NCI-H1436 (cell line): ENCODE measurements at places on chromosomes 12 and 14.
A peak's percentile ranks its signal among the peaks of the same experiment; 100 is the strongest.

- peak; percentile 34 for DNase-seq
These were observed 1.5 kb downstream of the PRKCH start for GRCh38 chr14:61322799-61323290.

DNA sequence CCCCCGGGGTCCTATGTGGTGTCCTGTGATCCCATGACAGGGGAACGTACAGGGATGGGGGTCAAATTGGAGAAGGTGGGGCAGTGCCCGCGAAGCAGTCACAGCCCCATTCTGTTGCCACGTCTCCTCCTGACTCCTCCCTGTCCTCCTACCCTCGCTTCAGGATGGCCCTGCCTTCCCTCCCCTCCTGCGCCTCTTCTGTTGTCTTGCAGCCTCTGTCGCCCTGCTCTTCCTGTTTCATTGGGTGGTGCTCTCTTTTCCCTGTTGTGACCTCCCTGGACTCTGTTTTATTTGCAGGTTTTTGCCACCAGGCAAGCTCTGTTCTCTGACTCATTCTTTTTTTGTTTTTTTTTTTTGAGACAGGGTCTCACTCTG, 18.7 kb downstream of the CABP1 start:
- DNase-seq: no peak

- no peak for DNase-seq
These were observed 55.4 kb downstream of the PLXNC1 start for GRCh38 chr12:94203796-94204195.

GRCh38 chr12:117143008-117143532, 43.9 kb upstream of the TESC start:
- DNase-seq: peak; percentile 13

DNA sequence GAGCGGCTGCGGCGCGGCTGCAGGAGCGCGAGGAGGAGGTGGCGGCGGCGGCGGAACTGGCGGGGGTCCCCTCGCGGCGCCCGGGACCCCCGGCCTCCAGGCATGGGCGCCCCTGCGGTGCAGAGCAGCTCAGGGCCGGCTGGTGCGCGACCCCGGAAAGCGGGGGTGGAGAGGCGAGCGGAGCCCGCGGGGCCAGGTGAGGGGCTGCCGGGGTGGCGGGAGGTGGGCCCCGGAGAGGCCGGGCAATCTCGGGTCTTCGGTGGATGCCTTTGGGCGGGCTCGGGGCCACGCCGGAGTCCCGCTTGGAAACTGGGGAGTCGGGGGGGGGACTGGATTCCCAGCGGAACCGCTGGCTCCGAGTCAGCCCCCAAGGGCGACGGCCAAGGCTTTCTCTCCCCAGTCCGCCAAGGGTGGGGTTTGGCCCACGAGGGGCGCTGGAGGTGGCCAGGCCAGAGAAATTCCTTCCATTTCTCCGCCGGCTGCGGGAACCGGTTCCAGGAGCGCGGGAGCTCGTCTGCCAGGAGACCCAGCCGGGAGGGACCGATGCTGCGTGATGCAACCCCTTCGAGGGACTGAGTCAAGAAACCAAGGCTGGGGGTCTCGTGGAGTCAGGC, 13.9 kb upstream of the NR4A1 start:
- DNase-seq: no peak

DNA sequence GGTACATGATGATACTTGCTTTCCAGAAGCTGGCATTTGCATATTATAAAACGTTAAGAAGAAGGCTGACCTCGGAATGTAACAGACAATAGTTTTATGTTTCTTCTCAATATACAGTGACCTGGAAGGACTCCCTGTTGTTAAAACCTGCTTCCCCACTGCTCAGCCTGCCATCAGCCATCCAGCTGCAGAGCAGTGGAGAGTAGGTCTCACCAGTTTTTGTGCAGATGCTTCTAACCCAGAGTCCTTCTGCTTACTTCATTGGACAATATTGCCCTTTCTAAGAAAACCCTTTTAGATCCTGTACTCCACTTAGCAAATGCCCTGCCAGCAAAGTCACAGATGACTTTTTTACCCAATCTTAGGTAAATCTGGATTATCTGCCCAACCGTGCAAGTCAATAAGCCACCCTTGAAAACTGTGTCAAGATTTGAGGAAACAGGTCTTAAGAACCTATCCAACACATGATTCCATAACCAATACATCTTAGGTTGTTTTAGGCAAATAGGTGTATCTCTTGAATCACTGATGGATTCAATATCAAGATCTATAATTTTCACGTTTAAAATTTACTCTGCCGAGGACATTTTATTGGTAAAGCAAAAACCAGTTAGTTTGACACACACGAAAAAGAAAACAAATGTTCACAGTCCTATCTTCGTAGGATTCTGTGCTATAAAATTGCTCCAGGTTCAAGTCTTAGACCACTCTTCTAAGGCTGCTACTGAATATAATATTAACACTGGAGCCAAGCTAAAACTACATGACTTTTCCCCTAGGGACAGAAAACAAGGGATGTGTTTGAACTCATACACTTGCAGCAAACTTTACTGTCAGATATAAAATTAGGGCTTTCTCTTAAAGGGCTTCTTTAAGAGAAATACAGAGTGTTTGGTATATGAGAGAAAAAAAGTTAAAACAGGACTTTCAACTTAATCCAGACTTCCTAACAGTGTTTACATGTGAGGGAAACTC, 5.7 kb downstream of the PHLDA1 start:
- DNase-seq: no peak

GRCh38 chr12:3161861-3162260, 84.7 kb downstream of the TSPAN9 start:
- no peak for DNase-seq

- no peak for DNase-seq
These were observed 68.8 kb upstream of the IFNG-AS1 start for GRCh38 chr12:67920413-67920812.

- no peak for DNase-seq
These were observed 96.5 kb downstream of the LGMN start for GRCh38 chr14:92651758-92652406.

DNA sequence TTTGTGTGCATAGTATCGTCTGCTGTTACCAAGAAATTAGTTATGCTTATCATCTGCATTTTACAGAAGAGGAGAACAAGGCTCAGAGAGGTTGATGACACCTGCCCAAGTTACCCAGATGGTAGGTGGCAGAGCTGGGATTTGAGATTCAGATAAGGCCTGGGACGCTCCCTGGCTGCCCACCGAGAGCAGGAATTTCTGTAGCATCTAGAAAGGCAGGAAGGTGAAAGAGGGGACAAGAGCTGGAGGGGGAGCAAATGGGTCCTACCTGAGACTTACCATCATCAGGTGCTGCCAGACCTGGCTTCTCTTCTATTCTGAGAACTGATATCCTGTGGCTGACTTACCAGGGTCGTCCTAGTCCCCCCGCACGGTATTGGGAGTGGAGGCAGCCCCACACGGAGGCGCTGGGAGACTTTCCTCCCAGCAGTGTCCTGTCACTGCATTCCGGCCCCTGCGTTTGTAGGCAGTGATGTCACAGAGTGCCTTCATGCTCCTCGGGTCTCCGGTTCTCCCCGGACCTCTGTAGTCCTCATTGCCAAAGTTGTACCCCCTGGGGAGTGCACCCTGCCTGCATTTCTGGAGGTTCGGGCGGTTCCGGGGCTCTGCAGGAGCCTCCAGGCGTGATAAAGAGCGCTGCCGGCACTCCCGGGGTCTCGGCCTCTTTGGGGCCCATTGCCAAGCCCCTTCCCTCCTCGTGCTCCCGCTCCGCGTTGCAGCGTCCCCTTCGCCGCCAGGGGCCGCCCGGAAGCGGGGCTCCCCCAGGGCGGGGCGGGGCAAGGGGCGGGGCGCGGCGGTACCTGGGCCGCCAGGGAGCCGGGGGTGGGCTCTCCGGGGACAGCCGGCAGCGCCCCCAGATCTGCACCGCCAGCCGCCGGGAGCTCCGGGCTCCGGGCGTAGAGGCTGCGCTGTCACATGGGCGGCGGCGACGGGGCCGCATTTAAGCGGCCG, at the start of gene CABP1:
CABP1 (plus strand) TSS at position 856 of the 951 bp plus-strand sequence; CDS start at position 916, 60 bp downstream.
- DNase-seq: peak; percentile 56

- DNase-seq: no peak
These were observed 179.3 kb upstream of the RMST start for GRCh38 chr12:97283297-97283696.

DNA sequence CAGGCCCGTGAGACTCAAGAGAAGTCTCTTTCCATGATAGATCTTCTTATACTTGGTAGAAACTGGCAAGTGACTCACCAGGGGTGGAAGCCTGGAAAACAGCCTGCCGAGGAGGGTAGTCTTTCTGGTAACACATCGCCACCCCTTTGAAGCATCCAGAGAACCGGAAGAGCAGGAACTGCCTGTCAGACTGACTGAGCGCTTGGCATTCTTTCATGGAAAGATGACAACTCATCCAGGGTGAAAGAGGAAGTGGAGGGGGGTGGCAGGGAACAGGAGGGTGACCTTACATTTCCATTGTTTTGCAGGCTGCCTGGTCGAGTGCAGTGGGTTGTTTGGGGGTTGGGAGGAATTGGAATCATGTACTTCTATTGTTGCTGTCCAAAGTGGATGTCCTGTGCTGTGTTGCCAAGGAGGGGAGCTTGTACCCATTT, 34.5 kb downstream of the PRKCH start:
- DNase-seq: no peak

- peak; percentile 71 for DNase-seq
These were observed 28.8 kb downstream of the SPRING1 start for GRCh38 chr12:116708826-116709756.

- no peak for DNase-seq
These were observed 1.7 kb downstream of the TPCN1 start for GRCh38 chr12:113222730-113223531.

DNA sequence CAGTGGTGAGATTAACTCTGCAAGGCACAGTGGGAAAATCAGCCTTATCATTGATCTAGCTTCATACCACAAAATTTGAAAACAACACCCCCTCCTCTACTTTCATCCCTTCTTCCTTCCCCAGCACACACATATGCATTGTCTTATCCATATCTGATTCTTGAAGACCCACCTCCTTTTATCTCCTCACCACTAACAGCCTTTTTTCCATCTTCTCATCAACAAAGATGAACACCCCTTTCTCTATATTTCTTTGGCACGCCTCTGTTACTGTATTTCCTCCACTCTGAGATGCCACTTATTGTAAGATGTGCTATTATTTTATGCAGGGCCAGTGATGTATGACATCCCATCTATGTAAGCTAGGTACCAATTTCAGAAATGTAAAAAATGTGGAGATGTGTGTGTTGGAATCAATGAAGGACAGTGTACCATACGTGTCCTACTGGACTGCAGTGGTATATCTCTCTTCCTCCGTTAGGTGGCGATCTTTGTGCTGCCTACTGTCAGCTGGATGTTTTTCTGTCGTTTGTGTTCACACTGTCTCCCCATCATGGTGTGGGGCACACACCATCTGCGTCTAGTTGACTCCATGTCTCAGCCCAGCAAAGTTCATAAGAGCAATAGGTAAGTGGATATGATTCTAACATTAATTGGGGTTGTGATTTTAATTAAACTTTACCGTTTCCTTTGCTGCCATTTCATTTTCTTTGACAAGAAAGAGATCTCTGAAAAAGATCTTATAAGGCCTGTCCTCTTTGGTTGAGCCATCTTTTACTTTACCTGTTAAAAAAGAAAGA, 24.0 kb downstream of the CCDC38 start:
- DNase-seq: peak; percentile 56

DNA sequence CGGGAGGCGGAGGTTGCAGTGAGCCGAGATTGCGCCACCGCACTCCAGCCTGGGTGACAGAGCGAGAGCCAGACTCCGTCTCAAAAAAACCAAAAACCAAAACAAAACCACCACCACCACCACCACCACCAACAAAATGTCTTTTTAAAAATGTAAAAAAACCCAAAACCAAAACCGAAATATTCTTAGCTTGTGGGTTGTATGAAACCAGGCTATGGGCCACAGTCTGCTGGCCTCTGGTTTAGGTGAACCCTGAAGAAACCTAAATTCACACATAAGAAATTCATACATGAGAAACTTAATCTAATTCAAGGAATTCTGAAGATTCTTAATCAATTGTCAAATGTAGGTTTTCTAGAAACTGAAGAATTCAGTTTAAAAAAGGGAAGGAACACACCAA, 37.6 kb downstream of the INSM2 start:
- no peak for DNase-seq

DNA sequence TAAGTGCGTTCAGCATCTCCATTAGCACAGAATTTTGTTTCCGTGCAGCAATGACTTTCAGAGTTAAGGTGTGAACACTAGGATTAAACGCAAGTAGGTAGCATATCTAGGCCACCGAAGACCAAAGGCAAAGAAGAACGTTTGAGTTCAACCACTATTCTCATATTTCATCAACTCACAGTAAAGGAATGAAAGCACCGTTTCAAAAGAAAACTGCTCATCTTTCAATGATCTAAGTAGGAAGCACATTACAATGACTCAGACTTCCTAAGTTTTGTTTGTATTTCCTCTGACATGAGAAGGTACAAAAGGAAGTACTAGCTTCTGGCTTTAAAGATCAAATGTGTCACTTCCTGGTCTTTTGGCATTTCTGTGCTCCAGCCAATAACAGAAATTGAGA, 57.6 kb downstream of the ACADS start:
- no peak for DNase-seq

GRCh38 chr14:93955850-93956481, 20.4 kb downstream of the ASB2 start:
- no peak for DNase-seq

GRCh38 chr12:130775953-130776856, 60.1 kb upstream of the RIMBP2 start:
- DNase-seq: no peak

DNA sequence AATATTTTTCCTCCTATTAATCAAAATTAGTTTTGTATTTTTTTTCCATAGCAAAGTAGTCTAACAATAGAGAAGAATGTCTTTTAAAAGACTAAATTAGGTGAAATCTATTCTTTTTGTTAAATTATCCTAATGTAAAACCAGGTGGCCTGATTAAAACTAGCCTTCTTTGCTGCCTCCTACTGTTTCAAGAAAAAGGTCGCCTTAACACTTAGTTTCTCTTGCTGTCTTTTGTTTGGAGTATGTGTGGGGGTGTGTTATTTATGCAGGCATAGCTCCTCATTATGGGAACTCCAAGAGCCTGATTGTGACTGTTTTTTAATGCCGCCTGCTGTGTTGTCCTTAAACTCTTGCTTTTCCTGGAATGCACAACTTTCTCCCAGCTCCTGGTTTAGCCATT, 855.3 kb downstream of the DIO2 start:
- DNase-seq: no peak

DNA sequence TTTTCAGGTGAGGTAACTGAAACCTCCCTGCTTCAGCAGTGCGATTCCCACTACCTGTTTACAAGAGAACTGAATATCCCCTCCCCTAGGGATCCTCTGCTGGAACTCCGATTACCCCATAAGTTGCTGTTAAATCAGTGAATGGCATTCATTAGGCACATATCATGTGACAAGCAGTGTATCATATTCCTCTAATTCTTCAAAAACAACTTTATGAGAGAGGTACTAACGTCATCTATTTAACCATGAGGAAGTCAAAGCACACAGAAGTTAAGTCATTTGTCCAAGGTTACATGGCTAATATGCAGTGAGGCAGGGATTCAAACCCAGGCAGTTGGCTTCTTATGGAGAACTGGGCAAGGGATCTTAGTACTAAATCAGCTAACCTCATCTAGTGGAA, 43.9 kb upstream of the PCED1B start:
- DNase-seq: peak; percentile 21

GRCh38 chr12:106984588-106985137, 2.3 kb downstream of the MTERF2 start:
- DNase-seq: no peak
